ENCODE measurements at places on chromosomes 1 and 21.
A peak's percentile ranks its signal among the peaks of the same experiment; 100 is the strongest.

DNA sequence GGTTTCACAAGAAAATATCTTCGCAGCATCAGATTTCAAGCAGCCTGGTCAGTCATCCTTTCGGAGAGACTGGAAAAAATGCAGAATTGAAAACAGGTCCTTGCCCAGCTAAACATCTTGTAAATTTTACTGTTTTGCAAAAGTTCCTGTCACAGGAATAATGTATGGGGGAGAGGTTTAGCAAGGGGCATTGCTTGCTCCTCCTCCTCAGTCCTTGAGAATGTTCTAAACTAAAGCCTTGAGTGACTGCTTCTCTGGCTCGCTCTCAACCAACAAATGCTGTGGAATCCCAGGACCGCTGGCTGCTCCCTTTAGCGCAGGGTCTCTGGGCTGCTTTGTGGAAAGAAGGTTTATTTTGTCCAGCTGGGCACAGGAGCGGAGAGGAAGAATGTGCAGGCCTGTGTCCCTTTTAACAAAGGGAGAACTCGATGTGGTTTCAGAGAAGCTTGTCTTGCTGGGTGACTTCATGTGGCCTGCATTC is 33.6 kb upstream of the FHAD1 start:
- no peak for DNase-seq

GRCh38 chr1:40199126-40199525 is 37.9 kb downstream of the RLF start:
- no peak for DNase-seq

GRCh38 chr1:243345205-243345604 is 89.4 kb downstream of the SDCCAG8 start:
- peak; percentile 31 for DNase-seq

GRCh38 chr1:31798433-31799195 is 17.2 kb downstream of the SPOCD1 start:
- DNase-seq, result no peak

DNA sequence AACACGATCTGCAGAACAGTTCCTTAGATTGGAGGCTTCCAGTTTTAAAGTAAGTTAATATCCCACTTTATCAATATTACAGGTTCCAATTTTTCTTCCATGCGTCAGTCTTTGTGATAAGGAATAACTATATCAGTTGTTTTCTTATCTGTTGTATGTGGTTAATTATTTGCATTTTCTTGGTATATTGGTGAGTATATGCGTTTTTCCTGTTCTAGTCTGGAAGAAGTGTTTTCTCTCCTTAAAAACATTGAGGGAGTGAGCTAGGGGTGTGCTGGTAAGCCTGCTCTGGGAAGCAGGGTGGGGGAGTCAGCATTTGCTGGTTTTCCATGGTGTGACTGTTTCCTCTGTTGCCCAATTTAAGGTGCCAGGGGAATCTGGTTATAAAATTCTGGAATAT is 50.2 kb upstream of the KIF1B start:
- no peak for DNase-seq
